ENCODE measurements at places on chromosomes 7 and 10.

GRCh38 chr10:120048391-120048790 is 155.9 kb downstream of the SEC23IP start:
- DNase-seq = no peak

DNA sequence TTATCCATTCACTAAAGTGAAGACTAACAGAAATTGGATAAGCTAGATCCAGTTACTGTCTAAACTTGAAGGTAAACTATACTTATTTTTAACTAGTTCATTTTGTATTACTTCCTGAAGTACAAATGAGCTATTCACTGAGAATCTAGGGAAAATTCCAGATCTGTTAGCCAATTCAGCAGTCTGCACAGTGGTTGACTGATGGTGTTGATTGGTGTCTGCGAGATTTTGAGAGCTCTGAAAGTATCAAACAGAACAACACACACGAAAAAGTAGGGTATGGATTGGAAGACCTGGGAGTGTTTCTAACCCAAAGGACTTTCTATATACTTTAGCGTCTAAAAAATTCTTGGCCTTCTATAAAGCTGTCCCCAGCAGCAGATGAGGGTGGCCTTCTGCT is 33.6 kb upstream of the AGR2 start:
- DNase-seq = no peak

- DNase-seq = no peak
These were observed 5.7 kb upstream of the VIM start for GRCh38 chr10:17222329-17222728.

GRCh38 chr7:108253275-108254044 is 123.3 kb upstream of the LAMB4 start:
- no peak for DNase-seq

- no peak for DNase-seq
These were observed 1.9 kb downstream of the SCART1 start for GRCh38 chr10:133455611-133456031.

DNA sequence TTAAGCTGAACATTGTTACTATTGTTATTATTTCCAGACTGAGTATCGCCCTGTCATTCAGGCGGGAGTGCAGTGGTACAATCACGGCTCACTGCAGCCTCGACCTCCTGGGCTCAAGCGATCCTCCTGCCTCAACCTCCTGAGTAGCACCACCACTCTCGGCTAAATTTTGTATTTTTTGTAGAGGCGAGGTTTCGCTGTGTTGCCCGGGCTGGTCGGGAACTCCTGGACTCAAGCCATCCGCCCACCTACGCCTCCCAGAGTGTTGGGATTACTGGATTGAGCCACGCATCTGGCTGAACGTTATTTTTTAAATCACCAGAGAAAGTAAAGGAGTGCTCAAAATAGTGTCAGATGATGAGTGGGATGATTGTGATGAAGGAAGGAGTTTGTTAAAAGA is 1.4 kb upstream of the HNRNPF start:
- DNase-seq = no peak

DNA sequence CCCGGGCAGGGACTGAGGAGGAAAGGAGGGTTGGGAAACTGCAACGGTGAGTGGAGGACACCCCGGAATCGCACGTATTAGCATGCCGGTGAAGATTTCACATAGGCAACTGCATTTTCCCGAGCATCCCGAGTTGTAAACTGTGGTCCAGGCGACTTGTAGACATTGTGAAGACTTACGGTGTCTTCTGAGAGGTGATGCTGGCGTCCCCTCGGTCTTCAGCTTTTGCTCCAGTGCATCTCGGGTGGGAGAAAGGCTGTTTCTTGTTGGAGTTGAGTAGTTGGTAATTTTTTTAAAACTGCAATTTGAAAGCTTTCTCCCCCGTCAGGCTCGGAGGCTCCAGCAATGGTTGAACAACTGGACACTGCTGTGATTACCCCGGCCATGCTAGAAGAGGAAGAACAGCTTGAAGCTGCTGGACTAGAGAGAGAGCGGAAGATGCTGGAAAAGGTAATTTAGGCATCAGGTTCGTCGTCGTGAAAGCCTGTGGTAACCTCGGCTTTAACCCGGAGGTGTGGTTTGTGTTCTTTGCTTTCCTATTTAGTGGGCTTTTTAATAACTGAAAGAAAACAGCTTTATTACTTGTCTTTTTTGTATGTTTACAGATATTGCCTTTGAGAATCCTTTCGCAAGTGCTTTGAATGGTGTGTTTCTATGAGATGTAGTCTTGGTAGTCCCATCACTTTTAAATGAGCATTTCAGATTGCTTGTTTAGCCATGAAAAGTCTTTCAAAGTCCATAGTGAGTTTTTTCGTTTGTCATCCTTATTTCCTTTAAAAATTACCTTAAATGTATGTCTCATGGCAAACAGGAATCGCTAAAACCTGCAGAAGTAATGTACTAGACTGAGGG is 687 bp downstream of the HELLS start:
- no peak for DNase-seq

- no peak for DNase-seq
These were observed 61.8 kb downstream of the ARL5B start for GRCh38 chr10:18721067-18721466.

- DNase-seq = no peak
These were observed 301.2 kb downstream of the DPP6 start for GRCh38 chr7:154353355-154353767.

DNA sequence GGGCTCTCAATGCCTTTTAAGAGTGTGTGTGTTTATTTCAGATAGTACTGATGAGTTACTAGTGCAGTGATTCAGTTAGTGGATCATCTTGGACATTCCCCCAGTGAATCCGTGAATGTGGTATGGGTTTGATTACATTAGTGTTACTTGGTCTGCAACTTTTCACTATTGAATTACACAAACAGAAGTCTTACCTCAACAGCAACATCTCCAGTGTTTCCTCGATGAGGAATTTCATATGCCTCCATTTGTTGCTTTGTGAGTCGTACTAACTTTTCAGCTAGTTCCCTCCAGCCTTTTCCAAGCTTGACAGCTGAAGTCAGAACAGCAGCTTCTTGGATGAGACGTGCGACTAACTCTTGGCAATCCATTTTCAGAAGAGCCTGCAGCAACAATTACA is 63.2 kb downstream of the MACC1 start:
- no peak for DNase-seq

GRCh38 chr7:82677493-82677892 is 233.9 kb upstream of the CACNA2D1 start:
- DNase-seq = peak; percentile 36

- no peak for DNase-seq
These were observed 174.2 kb upstream of the NPS start for GRCh38 chr10:127374901-127375300.

DNA sequence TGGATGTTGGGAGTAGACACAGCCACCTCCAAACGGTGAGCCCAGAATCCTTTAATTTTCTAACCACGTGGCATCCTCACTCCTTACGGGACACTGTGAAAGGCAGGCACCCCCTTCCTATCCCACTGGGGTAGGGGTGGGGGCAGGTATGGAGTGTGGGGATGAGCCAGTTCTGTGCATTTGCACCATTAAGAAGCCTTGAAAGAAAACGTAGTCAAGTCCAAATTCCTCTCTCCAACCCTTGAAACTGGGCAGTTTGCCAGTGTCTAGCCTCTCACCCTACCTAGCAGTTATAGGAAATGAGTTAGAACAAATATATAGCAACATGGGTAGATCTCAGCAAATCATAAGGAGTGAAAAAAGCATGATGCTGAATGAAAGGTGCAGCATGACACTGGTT is 92.4 kb upstream of the LEP start:
- DNase-seq = no peak

DNA sequence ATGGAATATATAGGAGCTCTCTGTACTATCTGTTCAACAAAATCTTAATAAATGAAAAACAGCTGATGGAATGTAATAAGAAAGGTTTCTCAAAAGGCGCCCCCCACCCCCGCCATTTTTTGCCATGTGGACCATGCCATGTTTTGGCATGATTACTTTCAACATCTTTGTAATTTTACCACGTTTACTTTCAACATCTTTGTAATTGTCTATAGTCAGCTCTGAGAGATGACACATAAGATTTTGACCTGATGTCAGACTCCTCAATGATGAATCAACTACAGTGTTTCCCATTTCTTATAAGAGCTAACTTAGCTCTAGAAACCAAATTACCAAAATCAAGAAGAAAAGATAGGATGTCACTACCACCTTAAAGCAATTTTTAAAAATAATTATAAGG is 144.9 kb upstream of the AHR start:
- DNase-seq = peak; percentile 30

DNA sequence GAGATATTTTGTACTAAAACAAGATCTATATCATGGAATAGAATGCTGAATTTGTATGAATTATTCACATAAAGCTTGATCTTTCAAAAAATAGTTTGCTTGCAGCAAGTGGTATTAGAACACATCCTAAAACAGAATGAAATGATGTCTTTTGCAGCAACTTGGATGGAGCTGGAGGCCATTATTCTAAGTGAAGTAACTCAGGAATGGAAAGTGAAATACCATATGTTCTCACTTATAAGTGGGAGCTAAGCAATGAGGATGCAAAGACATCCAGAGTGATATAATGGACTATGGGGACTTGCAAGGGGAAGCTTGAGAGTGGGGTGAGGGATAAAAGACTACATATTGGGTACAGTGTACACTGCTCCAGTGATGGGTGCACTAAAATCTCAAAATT is 53.7 kb downstream of the ASB4 start:
- DNase-seq = no peak

- DNase-seq = no peak
These were observed 551.8 kb downstream of the NXPH1 start for GRCh38 chr7:8985255-8985654.

GRCh38 chr7:130071701-130072622 is 1.6 kb downstream of the KLHDC10 start:
- peak; percentile 57 for DNase-seq

DNA sequence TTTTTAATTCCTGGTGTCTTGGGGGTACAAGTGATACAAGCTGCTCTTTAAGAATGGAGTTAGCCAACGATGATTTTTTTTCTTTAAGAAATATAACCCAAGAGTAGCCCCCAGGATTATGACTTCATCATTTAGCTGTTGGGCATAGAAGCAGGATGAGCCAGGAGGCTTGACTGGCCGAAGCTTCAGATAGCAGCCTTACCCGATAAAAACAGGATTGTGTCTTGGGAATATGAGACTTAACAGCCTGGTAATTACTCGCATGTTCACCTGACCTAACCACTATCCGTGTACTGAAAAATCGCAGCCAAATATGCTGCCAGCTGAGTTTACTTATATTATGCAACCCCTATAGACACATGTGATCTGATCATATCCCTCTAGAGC is 346.0 kb upstream of the BMPER start:
- no peak for DNase-seq

- DNase-seq = no peak
These were observed 284.7 kb downstream of the CAMK1D start for GRCh38 chr10:12633776-12634620.

- DNase-seq = no peak
These were observed 438.1 kb downstream of the SUGCT start for GRCh38 chr7:40572810-40573465.

GRCh38 chr10:110011681-110012080 is 3.9 kb downstream of the ADD3 start:
- no peak for DNase-seq

DNA sequence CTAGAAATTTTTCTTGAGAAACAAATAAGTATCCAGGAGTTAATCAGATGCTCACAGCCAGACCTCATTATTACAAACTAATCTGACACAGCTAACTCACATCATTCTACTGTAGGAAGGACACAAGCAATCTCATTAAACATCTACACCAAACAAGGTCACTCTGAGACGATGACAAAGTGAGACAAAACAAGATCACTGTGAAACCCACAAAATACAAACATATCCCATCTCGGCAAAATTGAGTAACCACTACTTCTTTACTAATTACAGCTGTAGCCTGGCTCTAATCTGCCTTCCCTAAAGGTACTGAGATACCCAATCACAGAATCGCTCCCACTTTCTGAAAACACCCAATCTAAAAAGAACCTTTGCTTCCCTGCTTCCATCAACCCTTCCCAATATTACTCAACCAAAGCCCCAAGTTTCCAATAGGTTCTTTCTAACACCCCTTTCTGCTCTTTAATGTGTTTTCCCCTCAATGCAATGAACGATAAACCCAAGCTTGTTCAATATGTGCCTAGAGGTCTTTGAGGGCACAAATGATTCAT is 26.9 kb downstream of the CCDC6 start:
- DNase-seq = no peak

DNA sequence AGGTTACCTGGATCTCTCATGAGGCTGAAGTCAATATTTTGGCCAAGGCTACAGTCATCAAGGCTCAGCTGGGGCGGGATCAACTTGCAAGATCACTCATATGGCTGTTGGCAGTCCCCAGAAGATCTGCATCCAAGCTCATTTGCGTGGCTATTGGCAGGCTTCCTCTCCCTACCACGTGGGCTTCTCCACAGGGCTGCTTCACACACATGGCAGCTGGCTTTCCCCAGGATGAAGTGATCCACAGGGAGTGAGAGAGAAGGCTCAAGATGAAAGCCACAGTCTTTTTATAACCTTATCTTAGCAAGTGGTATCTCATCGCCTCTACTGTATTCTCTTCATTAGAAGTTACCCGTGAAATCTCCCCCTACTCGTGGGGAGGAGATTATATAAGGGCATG is 167.4 kb downstream of the TMEM26 start:
- no peak for DNase-seq

GRCh38 chr10:130363899-130364445 is 227.8 kb downstream of the GLRX3 start:
- DNase-seq = no peak

Data from stimulated activated CD4-positive, alpha-beta T cell treated with anti-CD3 and anti-CD28 coated beads, Interleukin-15, amount 100 ng/mL, for 24 hours (primary cell).